ENCODE measurements at places on chromosomes 16 and 17. TPM values are rescaled to one million over a fixed set of nuclear protein-coding genes. Genes with fewer than 3 reads are reported as not detected.

GABARAP gene
- total RNA-seq = 477 TPM

KRTAP4-4 gene
- total RNA-seq = not detected

FTSJ3 gene
- 38.7 TPM for total RNA-seq

TPSG1 gene
- total RNA-seq = 3.4 TPM

TEKT1 gene
- 0.06 TPM for total RNA-seq

NPIPA8 gene
- 4.8 TPM for total RNA-seq

TBC1D3 gene
- total RNA-seq = not detected

MYOCD gene
- total RNA-seq = 4.0 TPM

PLD6 gene
- 3.7 TPM for total RNA-seq

GRCh38 chr16:50265716-50266336 lies 525 bp upstream of the ADCY7 start:
- peaks cover 2% of the 10 kb centered on the region for H3K4me1 ChIP-seq
- H3K27ac ChIP-seq = no peak overlapping the region
- no peak overlapping the region for H3K4me3 ChIP-seq
- DNase-seq = no peak

- no peak overlapping the region for H3K4me3 ChIP-seq
- H3K36me3 ChIP-seq = no peaks in the 10 kb centered on the region
- H3K4me1 ChIP-seq = no peaks in the 10 kb centered on the region
- no peaks in the 10 kb centered on the region for H3K27me3 ChIP-seq
Measured at GRCh38 chr16:20259541-20259940, 67.8 kb downstream of the GP2 start.

DNA sequence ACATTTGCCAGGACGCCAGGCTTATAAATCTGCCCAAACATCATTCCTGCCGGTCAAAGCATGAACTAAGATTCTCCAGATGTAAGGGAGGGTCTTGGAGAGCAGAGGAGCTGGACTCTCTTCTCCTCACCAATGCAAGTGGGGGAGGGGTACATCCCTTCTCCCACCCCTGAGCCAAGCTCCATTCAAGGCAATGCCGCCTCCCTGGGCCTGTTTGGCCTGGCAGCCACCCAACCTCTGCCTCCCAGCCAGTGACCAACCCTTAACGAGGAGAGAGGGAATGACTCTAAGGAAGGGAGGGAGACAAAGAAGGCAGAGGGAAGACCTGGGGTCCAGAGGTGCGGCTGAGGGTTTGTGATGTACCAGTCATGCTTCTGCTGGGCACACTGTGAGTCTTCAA lies 13.8 kb downstream of the C17orf50 start:
- no peak overlapping the region for H3K27ac ChIP-seq
- no peaks in the 10 kb centered on the region for H3K27me3 ChIP-seq
- H3K36me3 ChIP-seq = no peaks in the 10 kb centered on the region
- no peak overlapping the region for H3K4me3 ChIP-seq
- no peak for DNase-seq

GRCh38 chr16:12771341-12771798 lies 32.3 kb downstream of the CPPED1 start:
- DNase-seq = no peak
- no peaks in the 10 kb centered on the region for H3K27me3 ChIP-seq
- H3K4me3 ChIP-seq = no peak overlapping the region
- peak overlapping the region; percentile 63 for H3K27ac ChIP-seq
- H3K4me1 ChIP-seq = peaks cover 6% of the 10 kb centered on the region
- H3K36me3 ChIP-seq = peaks cover 2% of the 10 kb centered on the region

GRCh38 chr16:24123275-24123674 lies 132.9 kb upstream of the CACNG3 start:
- H3K4me3 ChIP-seq = no peak overlapping the region
- no peak for DNase-seq
- no peaks in the 10 kb centered on the region for H3K4me1 ChIP-seq
- H3K27me3 ChIP-seq = no peaks in the 10 kb centered on the region

DNA sequence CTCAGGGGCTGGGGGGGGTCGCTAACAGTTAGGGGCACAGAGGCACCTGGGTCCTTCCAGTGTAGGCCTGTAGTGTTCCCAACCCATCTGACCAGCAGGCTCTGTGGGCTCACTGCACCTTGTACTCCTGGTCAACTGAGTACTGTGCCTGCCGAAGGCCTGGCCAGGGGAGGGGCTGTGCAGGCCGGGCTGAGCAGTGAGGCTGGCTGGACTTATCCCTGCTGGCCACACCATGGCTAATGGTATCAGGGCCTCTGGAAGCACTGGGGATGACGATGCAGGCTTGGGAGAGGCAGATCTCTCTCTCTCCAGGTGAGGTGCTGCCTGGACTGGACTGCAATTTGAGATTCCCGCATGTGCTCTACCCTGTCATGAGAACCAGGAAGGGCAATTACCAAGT lies 58.9 kb upstream of the SDK2 start:
- H3K27me3 ChIP-seq = no peaks in the 10 kb centered on the region
- no peak overlapping the region for H3K27ac ChIP-seq
- no peaks in the 10 kb centered on the region for H3K4me1 ChIP-seq
- DNase-seq = no peak

GRCh38 chr16:4460936-4461249 lies 13.5 kb downstream of the NMRAL1 start:
- no peak for DNase-seq
- no peak overlapping the region for H3K4me3 ChIP-seq
- H3K4me1 ChIP-seq = no peaks in the 10 kb centered on the region
- no peaks in the 10 kb centered on the region for H3K27me3 ChIP-seq

DNA sequence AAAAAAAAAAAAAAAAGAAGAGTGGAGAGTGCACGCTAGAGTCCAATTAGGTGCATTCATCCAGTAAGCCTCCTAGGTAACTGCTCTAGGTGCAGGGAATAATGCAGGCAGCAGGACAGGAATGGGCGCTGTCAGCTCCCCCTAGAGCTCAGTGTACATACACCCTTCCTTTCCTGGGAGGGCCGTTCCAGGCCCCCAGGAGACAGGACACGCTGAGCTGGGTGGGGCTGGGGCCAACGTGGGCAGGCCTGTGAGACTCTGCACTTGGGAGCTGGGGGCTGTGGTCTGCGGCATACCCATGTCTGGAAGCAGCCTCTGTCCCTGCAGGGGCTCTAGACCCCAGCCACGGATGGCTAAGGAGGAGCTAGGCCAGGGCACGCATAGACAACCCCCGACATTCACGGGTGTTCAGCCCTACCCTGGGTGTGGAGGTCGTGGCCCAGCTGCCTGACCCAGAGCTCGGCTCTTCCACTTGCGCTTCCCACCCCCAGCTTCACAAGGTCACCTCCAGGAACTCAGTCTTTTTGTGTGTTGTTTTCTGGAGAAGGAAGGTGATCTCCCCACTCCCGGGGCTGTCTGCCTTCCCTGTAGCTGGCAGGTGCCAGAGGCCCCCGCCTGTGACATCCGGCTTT lies 1.0 kb upstream of the ANTKMT start:
- peak overlapping the region; percentile 77 for H3K27ac ChIP-seq
- peaks cover 4% of the 10 kb centered on the region for H3K4me1 ChIP-seq
- peak overlapping the region; percentile 16 for H3K4me3 ChIP-seq

DNA sequence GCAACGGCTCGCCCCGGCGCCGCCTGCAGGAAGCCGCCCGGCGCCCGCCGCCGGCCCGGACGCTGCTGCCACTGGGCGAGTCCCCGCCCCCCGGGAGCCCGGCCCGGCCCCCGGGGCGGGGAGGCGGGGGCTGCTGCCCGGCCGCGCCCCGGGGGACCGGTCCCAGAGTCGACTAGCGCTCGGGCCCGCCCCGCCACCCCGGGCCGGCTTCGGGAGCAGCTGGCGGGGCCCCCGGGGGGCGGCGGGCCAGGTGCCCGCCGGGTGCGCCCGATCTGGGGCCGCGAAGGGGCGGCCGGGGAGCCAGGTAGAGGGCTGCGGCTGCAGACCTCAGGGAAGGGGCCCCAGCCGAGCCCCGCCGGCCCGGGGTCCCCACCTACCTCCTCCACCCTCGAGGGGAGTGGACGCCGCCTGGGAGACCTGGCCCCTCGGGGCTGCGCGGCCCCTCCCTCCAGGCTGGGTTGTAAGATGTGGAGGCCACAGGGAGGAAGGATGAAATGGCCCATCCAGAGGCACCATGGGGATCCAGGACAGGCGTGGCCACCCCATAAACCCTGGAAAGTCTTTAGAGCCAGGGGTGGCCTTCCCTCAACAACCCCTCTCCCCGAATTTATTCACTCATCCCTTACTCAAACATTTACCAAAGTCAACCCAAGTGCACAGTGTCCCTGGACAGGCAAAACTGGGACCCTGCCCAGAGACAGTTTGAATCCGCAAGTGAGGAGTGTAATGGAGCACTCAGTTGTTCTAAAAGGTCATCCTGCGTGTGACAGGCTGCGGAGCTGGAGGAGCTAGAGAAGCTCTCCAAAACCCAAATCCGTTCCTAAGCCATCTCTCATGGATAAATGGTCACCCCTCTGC lies at the start of gene CDYL2:
Gene CDYL2, minus strand, starts transcription at position 73 of the 858 bp plus-strand sequence. CDS start 425 bp downstream, outside the sequence.
- peak within 1 kb of the TSS; percentile 33 for H3K27ac ChIP-seq
- H3K4me1 ChIP-seq = no peaks in the 10 kb centered on the region
- DNase-seq = peak; percentile 66
- peak within 1 kb of the TSS; percentile 50 for H3K4me3 ChIP-seq
- no peaks in the 10 kb centered on the region for H3K27me3 ChIP-seq
- H3K36me3 ChIP-seq = no peaks in the 10 kb centered on the region

GRCh38 chr17:74733365-74734122 lies 3.5 kb upstream of the RAB37 start:
- H3K4me3 ChIP-seq = no peak overlapping the region
- H3K27ac ChIP-seq = no peak overlapping the region
- no peaks in the 10 kb centered on the region for H3K27me3 ChIP-seq

DNA sequence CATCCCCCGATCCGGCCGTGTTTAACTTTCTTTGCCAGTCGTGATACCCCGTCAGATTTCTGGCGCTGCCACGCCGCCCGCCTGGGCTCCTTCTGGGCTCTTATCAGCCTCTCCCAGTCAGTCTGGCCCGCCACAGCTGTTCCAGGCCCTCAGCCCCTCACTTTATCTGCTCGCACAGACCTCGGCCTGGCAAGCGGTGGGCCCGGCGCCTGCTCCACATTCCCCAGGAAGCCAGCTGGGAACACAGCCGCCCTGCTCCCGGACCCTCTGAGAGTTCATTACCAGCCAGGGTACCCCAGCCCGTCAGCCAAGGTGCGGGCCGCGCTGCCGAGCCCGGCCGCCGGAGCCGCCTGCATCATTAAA lies 157.5 kb downstream of the ZNF423 start:
- H3K27me3 ChIP-seq = no peaks in the 10 kb centered on the region
- no peak overlapping the region for H3K27ac ChIP-seq
- no peaks in the 10 kb centered on the region for H3K4me1 ChIP-seq

DNA sequence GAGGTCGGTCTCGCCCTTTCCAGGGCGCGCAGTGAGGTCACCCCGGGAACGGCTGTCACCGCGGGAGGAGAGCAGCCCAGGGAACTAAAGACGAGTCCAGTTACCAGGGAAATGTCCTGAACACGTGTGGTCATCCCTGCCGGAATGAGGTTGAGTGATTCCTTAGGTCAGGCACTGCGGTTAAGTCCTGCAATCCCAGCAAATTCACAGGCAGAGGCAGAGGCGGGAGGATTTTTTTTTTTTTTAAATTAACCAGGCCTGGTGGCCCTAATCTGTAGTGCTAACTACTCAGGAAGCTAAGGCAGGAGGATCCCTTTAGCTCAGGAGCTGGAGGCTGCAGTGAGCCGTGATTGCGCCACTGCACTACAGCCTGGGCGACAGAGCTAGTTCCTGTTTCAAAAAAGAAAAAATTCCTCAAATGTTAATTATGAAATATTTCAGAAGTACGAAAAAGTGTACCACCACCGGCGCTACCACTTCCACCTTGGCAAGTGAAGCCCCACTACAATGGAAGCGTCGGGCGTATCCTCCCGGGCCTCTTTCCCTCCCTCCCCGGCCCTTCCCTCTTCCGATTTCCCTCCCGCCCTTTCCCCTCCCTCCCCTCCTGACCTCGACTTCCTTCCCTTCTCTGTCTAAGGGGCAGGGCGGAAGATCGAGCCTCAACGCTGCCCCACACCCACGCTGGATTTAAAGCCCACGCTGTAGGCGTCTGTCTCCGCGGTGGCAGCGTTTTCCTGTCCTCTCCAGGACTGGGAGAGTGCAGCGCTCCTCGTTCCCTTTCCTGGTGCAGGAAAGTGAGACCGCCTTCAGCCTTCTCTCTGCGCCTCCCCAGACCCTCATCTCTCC lies 27.3 kb downstream of the SLFN11 start:
- H3K4me3 ChIP-seq = peak overlapping the region; percentile 54
- H3K4me1 ChIP-seq = no peaks in the 10 kb centered on the region
- no peaks in the 10 kb centered on the region for H3K36me3 ChIP-seq
- peak; percentile 85 for DNase-seq

DNA sequence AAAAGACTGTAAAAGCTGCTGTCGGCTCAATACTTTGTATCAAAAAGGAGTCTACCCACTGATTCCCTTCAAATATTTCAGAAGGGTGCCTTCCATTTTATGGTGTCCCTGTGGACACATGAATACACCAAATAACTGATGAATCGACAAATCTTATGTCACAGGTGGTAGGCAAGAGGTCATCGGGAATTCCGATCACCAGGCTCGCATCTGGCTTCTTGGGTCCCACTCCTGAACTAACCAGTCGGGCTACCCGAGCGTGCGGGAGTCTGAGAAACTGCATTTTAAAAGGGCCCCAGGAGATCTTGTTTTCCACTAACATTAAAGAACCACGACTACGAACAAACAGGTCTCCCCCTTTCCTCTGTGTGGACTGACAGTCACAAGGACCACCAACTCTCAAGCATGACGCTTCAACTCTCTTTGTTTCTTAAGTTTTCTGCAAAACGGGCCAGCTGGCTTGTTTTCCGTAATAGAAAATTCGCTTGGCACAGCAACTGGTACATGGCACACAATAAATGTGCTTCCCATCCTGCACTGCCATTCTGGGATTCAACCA lies 873 bp downstream of the PSME3IP1 start:
- peak overlapping the region; percentile 92 for H3K4me3 ChIP-seq
- H3K27ac ChIP-seq = peak overlapping the region; percentile 92
- peaks cover 14% of the 10 kb centered on the region for H3K4me1 ChIP-seq
- peak; percentile 47 for DNase-seq

DNA sequence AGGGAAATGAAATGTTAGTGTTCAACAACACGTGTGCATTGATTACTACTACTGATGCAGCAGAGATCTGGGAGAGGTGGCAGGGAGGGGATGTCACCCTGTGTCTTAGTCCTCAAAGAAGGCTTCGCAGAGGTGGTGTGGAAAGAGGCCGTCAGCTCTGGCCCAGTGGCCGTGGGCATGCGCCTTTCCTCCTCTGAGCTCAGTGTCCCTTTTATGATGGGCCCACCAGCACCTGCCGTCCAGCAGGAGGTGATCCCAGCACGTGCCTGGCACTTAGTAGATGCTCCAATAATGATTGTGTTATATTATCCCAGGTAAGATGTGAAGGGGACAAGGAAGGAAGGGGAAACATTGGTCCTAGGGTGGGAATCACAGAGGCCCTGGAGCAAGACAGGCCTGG lies 106.2 kb downstream of the CLEC16A start:
- DNase-seq = no peak
- H3K27ac ChIP-seq = no peak overlapping the region
- H3K27me3 ChIP-seq = no peaks in the 10 kb centered on the region
- H3K36me3 ChIP-seq = no peaks in the 10 kb centered on the region
- H3K4me1 ChIP-seq = peaks cover 5% of the 10 kb centered on the region
- no peak overlapping the region for H3K4me3 ChIP-seq

DNA sequence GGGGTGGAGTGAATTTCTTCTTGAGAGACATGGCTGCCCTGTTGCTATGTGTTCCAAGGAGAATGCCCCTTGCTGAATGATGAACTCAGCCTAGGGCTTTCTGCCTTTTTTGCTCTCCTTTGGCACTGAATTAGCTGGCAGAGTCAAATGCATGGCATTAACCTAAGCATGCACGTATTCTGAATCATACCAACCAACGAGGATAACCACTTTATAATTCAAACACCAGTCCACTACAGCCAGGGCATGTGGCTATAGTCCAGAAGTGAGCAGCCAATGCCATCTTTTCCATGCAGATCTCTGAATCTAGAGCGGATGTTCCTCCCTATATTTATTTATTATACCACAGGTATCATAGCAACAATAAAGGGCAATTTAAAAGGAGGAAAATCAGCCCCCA lies 15.7 kb downstream of the TMIGD1 start:
- H3K27me3 ChIP-seq = no peaks in the 10 kb centered on the region
- no peaks in the 10 kb centered on the region for H3K4me1 ChIP-seq
- no peak overlapping the region for H3K27ac ChIP-seq
- DNase-seq = no peak
- no peaks in the 10 kb centered on the region for H3K36me3 ChIP-seq
- H3K4me3 ChIP-seq = no peak overlapping the region
